ENCODE measurements at places on chromosomes 2 and 18.

- no peak for DNase-seq
These were observed 41.1 kb downstream of the ACVR1C start for GRCh38 chr2:157587576-157587975.

GRCh38 chr2:42828487-42829425, 36.4 kb upstream of the HAAO start:
- DNase-seq: peak; percentile 86

GRCh38 chr18:67600181-67601180, 84.0 kb upstream of the DSEL start:
- no peak for DNase-seq

DNA sequence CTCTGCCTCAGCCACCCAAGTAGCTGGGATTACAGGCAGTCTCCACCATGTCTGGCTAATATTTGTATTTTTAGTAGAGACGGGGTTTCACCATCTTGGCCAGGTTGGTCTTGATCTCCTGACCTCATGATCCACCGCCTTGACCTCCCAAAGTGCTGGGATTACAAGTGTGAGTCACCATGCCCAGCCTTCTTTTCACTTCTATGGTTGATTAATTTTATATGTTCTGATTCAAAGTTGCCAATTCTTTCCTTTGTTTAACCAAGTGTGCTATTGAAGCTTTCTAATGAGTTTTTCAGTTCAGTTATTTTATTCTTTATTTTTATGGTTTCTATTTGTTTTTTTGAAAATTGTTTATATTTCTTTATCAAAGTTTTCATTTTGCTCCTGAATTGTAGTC, 133.1 kb upstream of the KCNJ3 start:
- DNase-seq: no peak

- DNase-seq: no peak
These were observed 29.9 kb downstream of the TPGS2 start for GRCh38 chr18:36798738-36799473.

DNA sequence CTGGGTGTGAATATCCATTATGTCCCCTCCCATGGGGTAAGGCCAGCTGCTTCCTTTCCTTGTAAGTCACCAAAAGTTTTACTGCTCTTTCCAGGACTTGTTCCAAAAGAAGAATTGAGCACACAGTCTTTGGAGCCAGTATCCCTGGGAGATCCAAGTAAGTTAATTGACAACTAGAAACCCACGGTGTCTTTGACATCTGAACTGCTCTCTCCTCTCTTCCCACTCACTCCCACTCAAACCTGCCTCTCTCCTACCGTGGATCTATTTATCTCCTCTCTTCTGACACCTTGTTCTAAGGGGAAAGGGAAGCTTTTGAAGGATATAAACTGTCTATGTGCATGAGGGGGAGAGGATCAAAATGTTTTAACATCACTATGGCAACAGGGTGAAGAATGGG, 86.7 kb downstream of the VIT start:
- DNase-seq: no peak

- DNase-seq: no peak
These were observed 66.4 kb downstream of the OSR1 start for GRCh38 chr2:19292007-19292406.

DNA sequence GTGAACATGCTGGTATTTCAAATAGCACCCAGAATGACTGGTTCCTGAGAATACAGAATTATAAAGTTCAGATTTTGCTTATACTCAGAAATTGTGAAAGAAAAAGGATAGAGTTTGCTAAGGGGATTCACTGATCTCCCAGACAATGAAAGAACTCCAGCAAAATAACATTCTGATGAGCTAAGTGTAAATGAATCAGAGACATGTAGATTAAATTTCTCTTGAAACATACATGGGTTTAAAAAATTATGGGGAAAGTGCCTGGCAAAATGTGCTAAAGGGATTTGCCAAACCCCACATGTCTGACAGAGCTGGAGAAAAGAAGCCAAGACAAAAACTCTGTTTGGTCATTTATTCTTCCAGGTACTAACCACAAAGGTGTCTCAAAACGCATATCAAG, 116.3 kb downstream of the FTCDNL1 start:
- no peak for DNase-seq

- DNase-seq: no peak
These were observed 112.1 kb downstream of the GLI2 start for GRCh38 chr2:120847700-120848321.

GRCh38 chr2:205865905-205866441, 183.7 kb downstream of the NRP2 start:
- DNase-seq: no peak

DNA sequence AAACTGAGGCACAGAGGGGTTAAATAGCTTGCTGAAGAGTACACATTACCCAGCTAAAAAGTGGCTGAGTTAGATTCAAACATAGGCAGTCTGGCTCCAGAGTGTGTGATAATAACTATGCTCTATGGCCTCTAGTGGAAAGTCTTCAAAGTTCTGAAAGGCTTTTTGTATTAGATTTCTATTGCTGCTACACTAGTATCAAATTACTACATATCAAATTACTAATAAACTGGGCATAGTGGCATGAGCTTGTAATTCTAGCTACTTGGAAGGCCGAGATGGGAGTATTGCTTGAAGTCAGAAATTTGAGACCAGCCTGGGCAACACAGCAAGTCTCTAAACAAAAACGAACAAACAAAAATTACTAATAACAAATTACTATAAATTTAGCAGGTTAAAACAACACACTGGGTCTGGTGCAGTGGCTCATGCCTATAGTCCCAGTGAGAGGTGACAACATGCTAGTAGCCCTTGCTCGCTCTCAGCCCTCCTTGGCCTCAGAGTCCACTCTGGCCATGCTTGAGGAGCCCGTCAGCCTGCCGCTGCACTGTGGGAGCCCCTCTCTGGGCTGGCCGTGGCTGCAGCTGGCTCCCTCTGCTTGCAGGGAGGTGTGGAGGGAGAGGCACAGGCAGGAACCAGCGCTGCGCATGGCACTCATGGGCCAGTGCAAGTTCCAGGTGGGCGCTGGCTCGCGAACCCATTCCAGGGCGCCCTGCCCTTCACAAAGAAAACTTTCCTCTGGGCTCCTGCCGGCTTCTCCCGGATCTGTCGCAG, 38.2 kb upstream of the TWSG1 start:
- DNase-seq: no peak

- no peak for DNase-seq
These were observed 446.3 kb downstream of the ADCYAP1 start for GRCh38 chr18:1350931-1351450.

DNA sequence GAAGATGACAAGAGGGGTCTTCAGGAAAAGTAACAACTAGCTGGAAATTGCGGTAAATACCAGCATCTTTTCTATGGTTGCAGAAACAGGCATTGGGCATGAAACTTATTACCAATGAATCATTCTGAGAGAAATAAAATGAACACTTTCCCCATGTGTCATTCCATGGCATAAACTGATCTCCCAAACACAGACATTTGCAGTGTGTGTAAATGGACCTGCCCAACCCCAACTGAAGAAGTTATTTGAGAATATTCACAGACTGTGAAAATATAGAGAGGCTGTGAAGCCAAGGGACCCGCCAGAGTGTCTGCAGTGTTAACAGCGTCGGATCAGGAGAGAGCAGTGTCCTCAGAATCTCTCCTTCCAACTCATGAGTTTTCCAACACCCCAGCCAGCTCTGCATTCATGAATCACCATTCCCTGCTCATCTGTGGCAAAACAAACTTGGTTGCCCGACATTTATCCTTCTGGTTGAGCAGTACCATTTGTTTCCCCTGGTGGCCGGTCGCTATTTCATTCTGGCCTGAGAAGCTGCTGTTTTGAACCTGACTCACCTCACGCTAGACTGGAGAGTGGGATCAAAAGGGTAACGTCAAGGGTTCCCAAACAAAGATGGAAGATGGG, 238.4 kb downstream of the PID1 start:
- DNase-seq: no peak

DNA sequence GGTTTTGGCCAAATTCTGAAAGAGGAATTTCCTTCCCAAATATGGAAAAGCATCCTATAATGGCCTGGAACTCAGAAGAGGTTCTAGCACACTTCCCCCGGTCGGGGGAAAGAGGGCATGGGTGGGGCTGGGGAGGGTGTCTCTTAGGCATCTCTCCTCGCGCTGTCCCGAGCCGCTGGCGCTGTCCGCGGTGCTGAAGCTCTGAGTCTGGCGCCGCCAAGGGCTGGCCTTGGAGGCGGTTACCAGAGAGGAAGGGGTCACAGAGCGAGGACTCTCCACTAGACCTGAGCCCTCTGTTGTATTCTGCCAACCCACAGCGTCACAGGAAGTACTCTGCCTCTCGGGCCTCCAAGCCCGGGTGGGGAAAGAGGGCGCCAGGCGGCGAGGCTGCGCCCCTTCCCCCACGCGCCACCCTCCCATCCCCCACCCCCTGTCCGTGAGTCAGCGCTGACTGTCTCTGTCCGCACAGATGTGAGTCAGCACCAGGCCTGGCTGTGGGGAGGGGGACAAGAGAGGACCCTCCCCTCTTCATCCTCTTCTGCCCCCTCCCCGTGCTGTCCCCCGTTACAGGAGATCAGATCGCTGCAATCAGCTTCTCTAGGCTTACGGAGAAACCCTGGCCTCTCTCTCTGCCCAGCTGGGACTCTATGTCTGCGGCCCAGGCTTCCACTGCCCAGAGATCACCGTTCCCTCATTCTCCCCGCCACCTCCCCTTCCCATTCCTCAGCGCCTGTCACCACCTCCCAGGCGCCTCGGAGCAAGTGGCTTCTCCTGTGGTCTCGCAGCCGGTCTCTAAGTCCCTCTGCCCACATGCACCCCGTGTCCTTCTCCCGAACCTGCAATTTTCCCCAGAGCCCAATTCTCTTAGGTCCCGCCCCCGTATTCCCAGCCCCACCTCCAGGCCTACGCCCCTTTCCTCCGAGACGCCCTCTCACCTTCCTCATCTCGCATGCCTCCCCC, 779 bp downstream of the PTPRN start:
- peak; percentile 50 for DNase-seq

DNA sequence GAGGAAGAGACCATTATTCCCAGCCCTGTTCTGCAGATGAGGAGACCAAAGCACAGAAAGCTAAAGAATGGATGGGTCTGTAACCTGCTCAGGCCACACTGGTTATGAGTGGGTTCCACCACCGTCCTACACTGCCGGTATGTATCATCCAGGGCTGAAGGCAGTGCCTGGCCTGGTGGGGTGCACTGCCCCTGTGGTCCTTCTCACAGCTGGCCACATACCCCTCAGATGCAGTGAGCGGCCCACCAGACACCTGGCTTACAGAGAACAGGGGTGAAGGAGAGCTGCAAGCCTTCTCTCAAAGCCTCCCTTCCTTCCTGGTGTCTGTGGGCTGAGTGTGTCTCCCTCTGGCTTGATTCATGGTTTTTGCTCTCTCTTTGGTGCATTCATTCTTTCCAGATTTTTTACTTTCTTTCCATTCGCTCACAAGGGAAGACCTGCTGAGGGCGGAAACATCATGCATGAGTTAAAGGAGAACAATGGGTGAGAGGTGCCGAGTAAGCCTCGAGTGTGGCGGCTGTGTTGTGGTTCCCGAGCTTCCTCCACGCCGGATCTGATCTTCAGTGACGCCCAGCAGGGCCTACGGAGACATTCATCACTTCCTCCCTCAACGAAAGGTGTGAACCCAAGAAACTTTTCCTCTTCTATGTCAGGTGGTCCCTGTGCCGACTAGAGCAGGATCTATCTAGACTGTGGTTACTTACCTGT, 62.1 kb upstream of the REL start:
- no peak for DNase-seq

GRCh38 chr18:48195787-48196186, 213.4 kb downstream of the ZBTB7C start:
- DNase-seq: no peak

DNA sequence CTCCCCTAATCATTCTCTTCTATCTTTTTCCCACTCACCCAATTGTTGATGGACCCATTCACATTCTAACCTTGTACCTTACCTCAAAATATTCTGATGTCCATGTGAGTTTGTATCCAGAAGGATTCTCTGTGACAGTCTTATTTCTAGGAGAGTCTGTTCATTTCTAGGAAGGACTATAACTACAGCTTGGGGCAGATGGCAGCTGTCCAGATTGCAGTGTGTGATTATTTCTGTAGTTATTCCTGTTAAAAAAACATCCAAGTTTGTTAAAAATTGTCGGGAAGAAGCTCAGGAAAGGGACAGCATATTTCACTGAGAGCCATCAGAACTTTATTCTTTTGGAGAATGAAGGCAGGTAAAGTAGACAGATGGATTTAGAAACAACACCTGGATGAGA, 142.6 kb downstream of the RAPGEF4 start:
- DNase-seq: no peak

DNA sequence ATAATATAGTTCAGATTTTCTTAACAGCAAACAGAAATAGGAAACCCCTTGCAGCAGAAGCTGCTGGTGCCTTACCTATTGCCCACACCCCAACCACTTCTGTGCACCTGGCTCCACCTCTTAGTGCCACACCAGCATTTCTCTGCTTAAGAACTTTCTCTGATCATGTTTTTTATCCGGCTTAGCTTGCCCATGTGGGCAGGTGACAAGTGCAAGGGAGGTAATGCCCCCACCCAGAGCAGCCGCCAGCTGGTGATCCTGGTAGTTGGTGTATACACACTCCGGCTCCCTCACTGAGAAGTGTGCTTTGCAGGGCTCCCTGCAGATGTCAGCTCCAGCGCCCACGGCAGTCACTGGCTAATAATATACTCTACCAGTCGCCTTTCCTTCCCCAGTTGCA, 126.3 kb downstream of the ALPK2 start:
- DNase-seq: no peak

DNA sequence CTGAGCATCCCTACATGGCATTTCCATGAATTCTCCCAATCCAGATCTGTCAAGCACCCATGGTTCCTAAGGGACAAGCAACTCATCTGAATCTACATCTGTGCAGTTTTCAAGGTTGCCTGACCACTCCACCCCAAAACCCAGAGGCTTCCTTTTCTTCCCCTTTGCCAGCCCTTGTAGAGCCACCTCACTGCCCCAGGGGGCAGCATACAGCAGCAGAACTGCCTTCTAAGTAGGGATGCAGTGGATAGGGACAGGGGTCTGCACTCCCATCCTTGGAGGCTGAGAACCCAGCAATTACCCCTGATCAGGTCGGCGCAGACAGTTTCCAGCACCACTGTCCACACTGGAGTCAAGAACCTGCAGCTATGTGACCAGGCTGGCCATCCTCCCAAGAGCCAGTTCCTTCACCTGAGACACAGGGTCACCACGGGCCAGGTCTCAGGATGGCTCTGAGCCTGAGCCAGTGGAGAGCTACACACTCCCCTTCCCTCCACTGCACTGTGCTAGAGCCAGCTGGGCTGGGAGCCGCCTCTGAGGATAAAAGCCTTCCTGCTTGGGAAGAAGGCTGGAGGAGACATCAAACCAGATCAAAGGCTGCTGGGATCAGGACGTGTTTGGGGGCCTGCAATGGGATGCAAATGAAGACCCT, 283.1 kb downstream of the CELF4 start:
- DNase-seq: peak; percentile 37

DNA sequence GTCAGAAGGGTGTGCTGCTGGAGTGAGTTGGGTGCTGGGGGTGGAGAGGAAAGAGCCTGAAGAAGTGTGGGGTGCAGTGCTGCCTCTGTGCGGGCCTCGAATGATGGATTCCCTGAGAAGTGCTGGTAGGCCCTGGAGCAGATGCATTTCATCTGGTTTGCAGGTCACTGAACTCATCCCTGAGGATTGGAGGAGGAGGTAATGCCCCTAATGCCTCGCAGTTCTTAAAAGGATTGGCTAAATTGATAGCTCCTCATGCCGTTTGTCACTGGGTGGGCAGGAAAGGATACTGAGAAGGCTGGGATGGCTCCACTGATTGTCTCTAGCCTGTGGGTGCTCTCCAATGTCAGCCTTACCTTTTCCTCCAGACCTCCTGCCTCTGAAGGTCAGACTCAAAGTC, 74.1 kb downstream of the CTIF start:
- no peak for DNase-seq
